Skeletal muscle tissue (tissue), 5 donors: ENCODE measurements at places on chromosomes 4 and X. TPM values are rescaled to one million over a fixed set of nuclear protein-coding genes. Genes with fewer than 3 reads are reported as not detected.

Gene CSN1S1
- total RNA-seq, result not detected

Gene DUSP9
- not detected for total RNA-seq

Gene CFAP99
- total RNA-seq, result not detected

Gene SPANXA1
- not detected for total RNA-seq

Gene GAGE12H
- total RNA-seq, result not detected

Gene UGT2B11
- total RNA-seq, result not detected

Gene ADAM29
- not detected for total RNA-seq

Gene HPGDS
- 7.3 TPM for total RNA-seq

Gene GIMD1
- not detected for total RNA-seq

Gene NHS
- 1.0 TPM for total RNA-seq

Gene SCRG1
- total RNA-seq, result 1.0 TPM

Gene CMC4
- 6.8 TPM for total RNA-seq

Gene RASSF6
- total RNA-seq, result not detected

Gene VCX2
- not detected for total RNA-seq

Gene TLR6
- 1.0 TPM for total RNA-seq

Gene RNF175
- not detected for total RNA-seq

Gene PPBP
- total RNA-seq, result 15.1 TPM

Gene FABP2
- not detected for total RNA-seq

Gene PGAM4
- not detected for total RNA-seq

Gene PTPN13
- total RNA-seq, result 21.9 TPM

Gene GLA
- 16.2 TPM for total RNA-seq

Gene WAS
- total RNA-seq, result 1.0 TPM

Gene GRPEL1
- 19.3 TPM for total RNA-seq

Gene VSIG1
- not detected for total RNA-seq

Gene MGAT4D
- total RNA-seq, result not detected

Gene AP1S2
- total RNA-seq, result 28.2 TPM

Gene ETNPPL
- not detected for total RNA-seq

Gene MXRA5
- 34.4 TPM for total RNA-seq

Gene CBR4
- 19.8 TPM for total RNA-seq

Gene NAP1L2
- 0.52 TPM for total RNA-seq

Gene PPP4R3C
- total RNA-seq, result not detected

Gene FAM47C
- not detected for total RNA-seq
